ENCODE measurements at places on chromosomes 16 and 17.
A peak's percentile ranks its signal among the peaks of the same experiment; 100 is the strongest.

GRCh38 chr17:55223524-55223923 lies 41.2 kb upstream of the HLF start:
- no peak for DNase-seq

DNA sequence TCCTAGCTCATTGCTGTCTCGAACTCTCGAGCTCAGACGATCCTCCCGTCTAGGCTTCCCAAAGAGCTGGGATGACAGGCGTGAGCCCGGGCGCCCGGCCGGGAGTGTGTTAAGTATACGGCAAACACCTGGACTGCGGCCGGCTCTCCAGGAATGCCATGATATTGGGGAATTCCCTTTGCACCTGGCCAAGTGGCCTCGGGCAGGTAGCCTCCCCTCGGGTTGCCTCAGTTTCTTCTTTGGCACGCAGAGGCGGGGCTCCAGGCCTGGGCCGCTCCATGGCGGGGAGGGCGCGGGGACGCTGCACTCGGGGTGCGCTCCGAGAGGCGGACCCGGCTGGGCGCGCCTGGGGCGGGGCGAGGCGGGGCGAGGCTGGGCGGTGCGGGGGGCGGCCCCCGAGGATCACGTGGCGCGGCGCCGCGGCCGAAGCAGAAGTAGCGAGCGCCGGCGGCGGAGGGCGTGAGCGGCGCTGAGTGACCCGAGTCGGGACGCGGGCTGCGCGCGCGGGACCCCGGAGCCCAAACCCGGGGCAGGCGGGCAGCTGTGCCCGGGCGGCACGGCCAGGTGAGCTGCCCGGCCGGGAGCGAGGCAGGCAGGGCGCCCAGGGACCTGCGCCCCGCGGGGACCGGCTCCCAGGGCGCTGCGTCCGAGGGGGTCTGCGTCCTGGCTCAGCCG lies at the start of gene PLCG2:
PLCG2 (plus strand) TSS at position 431 of the 675 bp plus-strand sequence. CDS start 6,699 bp downstream, outside the sequence.
- DNase-seq = peak; percentile 30

DNA sequence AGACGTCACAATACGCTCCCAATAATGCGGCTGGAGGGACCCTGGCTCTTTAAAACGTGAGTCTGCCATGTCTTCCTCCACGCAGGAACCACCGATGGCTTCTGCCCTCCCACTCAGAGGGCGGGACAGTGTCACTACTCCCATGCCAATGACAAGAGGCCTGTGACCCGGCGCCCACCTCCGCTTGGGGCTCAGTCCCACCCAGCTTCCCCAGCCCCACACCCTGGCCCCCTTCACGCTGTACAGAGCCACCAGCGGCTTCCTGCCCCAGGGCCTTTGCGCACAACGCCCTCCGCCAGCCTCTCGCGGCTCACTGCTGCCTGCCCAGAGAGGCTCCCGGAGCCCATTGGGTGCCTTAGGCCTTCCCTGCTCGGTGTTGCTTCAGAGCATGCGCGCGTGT lies 29.5 kb upstream of the ZNF469 start:
- DNase-seq = no peak

DNA sequence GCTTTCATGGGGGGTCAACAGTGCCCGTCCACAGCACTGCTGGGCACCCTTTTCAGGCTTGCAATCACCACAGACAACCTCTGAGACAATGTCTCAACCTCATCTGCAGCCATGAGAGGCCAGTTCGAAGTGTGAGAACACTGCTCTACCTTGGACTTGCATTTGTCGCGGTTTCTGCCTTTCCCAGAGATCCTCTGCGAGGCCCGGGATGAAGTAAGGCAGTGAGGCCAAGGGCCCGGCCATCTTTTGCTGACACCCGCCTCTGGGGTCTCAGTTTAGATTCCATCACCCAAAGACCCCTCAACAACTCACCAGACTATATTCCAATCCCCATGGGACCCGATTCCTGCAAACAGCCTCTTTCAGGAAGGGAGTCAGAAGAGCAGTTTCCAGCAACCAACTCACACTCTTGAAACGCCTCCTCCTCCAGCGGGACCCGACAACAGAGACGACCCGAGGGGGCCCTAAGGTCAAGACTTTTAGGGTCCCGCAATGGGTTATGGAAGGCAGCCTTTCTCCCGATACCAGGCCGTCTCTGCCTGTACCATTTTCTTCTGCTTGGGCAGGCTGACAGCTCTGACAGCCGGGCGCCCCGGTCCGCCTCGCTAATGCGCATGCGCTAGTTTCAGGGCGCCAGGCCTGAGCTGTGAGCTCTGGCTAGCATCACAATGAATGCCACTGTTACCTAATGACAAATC lies 576.0 kb downstream of the KCNJ18 start:
- DNase-seq = no peak

DNA sequence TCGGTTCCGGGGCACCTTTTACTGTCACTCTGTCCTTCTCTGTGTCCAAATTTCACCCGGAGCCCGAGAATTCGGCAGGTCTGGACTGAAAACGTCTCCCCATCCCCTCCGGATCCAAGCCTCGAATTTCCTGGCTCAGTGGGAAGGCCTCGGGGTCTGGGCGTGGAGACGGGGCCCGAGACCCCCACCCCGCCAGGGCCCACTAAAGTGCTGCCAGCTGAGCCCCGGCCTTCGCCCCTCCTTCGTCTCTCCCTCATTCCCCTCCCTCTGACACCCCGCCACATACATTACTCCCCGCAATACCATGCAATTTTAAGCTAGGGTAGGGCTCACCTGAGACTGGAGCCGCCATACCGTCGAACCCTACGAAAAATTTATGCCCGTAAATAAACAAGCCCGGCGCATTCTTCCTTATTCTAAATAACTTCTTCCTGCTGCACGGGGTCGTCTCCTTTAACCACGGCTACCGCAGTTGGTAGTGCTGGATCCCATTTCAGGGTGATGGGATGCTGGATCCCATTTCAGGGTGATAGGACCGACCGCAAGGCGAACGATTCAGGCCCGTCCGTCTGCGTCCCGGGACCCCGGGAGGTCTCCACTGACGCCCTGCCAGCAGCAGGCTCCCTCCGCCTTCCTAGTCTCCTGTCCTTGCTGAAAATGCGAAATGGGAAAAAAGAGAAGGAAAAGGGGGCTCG lies 4.4 kb upstream of the OR1F1 start:
- DNase-seq = no peak

GRCh38 chr16:85728879-85729278 lies 22.0 kb downstream of the C16orf74 start:
- no peak for DNase-seq

DNA sequence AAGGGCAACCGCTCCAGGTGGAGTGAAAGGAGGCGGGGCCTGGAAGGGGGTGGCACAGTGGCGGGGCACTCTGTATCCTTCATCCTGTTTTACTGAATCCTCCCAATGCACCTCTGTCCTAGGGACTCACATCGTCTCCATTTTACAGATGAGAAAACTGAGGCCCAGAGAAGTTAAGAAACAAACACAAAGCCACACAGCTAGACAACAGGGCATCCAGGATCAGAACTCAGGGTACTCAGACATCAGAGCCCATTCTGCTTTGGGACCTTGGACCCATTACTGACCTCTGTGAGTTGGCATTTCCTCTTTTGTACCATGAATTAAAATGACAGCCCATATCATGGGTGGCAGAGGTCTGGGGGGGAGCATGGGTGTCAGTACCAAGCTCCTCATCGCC lies 129.2 kb downstream of the CPPED1 start:
- no peak for DNase-seq

DNA sequence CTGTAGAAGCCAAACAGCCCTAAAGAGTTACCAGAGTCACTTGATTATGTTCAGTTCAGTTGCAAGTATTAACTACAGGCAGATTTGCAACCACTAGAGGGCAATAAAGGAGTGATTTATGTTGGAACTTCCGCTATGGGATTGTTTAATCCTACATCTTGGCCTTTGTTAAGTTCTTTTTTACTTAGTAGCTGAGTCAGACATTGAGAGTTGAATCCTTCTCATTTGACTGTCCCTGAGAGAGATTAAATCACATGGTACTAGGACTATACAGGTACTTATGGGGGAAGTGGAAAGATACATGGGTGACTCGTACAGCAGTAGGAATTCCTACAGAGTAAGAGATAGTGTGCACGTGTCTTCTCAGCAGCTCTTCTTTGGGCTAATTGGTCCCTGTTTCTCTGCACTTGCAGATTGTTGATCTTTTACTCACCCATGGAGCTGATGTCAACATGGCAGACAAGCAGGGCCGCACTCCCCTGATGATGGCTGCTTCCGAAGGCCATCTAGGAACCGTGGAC lies 40.3 kb downstream of the CYB561 start:
- DNase-seq = no peak

DNA sequence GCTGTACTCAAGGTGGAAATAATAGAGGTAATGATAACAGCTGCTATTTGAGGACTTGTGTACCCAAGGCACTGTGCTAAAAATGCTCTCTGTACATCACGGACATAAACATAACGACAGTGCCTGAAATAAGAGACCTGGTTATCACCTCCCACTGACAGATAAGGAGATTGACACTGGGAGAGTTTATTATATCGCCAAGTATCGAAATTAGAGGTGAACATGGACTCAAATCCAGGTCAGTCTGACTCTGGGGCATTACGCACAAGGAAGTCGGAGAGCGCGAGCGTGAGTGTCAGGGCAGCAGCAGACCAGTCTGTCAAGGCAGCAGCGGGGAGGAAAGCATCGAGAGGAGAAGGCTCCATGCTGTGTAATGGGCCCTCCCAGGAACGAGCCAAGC lies 57.1 kb downstream of the GOSR1 start:
- no peak for DNase-seq

DNA sequence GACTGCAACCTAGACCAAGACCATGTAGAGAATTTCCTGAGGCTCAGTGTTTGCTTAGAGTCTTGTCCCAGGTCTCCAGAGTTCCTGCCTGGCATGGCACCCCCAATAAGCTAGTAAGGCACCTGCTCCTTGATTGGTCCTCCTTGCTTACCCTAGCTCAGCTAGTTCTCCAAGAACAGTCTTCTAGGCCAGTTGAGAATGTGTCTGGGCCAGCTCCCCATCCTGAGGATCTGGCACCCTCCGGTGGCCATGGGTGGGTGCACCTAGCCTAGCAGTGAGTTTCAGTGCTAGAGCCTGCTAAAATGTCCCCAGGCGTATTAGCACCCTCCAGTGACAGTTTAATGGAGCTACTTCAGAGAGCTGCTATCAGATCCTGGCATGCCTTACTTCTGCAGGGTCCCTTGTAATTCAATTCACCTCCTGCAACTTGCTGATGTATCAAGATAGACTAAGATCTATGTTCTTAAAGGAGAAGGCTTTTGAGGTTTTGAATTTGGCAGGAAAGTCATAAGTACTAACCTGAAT lies 44.4 kb upstream of the MED13 start:
- no peak for DNase-seq

- DNase-seq = no peak
These were observed 1.1 kb upstream of the ADCY7 start for GRCh38 chr16:50265260-50265659.

DNA sequence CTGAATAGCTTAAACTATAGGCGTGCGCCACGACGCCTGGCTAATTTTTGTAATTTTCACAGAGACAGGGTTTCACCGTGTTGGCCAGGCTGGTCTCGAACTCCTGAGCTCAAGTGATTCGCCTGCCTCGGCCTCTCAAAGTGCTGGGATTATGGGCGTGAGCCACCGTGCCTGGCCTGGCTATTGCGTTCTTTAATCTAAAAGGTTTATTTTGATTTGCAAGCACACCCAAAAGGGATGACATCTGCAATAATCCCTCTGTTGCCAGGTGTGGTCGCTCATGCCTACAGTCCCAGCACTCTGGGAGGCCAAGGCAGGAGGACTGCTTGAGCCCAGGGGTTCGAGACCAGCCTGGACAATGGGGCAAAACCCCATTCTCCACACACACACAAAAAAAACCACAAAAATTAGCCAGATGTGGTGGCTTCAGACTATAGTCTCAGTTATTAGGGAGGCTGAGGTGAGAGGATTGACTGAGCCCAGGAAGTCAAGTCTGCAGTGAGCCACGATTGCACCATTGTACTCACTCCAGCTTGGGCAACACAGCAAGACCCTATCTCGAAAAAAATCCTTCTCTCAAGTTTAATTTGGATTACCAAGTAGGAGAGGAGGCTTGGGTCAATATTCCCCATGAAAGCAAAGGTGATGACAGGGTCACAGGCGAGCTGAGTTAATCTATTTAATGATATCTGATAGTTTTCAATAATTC lies 144.1 kb downstream of the PARN start:
- DNase-seq = no peak

GRCh38 chr16:78326731-78327130 lies 227.3 kb downstream of the WWOX start:
- DNase-seq = no peak

DNA sequence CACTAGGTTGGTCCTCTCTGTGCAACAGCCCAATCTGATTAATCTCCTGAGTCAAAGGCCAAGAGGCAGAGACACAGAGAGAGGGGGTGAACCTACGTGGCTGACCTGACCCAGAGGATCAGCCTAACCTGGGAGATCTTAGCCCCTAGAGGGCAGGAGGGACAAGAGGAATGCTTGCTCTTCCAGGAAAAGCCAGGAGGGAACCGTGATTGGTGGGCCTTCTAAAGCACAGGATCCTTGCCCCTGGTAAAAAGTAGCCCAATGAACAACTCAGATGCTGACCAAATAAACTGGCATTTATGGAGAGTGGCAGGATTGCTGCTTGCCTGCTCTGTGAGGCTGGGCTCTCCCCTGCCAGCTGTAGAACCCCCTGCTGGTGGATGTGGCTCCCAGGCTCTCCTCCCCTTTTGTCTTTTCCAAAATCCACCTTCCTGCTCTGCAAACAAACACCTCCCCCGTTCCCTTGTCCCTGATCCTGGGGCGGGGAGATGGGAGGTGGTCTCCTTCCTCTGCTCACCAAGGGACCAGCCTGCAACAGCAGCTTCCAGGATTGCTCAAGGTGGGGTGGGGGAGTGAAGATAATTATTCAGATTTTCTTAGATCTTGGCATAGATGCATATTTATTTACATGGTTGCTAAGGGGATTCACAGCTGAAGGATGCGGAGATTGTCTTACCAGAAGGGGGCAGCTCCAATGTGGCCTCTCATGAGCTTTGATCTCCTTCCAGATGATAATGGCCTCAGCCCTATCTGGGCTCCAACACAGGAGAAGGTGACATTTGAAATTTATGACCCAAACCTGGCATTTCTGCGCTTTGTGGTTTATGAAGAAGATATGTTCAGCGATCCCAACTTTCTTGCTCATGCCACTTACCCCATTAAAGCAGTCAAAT lies 71.9 kb downstream of the SDR42E1 start:
- DNase-seq = no peak

- no peak for DNase-seq
These were observed 58.8 kb downstream of the ADCY9 start for GRCh38 chr16:4057439-4057877.

- DNase-seq = no peak
These were observed 234.2 kb downstream of the CDH11 start for GRCh38 chr16:64887651-64888050.

- DNase-seq = no peak
These were observed 6.1 kb downstream of the ANKS4B start for GRCh38 chr16:21239646-21240045.

DNA sequence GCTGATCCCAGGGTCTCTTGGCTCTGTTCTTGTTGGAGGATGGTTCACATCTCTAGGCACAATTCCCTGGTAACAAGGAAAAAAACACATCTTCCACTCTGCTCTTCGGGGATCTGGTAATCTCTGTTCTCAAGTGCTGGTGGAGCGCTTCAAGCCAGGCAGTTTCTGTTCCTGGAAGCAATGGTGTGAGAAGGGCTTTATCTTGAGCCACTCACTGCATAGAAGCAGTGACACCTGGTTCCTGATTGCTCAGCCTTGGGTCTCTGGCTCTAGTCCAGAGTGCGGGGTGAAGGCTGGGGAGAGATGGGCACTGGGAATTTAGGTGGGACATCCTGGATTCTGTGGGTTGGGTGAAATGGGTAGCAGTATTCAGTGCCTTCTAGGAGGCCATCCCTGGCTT lies 14.1 kb downstream of the AKAP1 start:
- no peak for DNase-seq

Data from cortex of kidney (tissue), 1 donor.